ENCODE measurements at places on chromosomes 6 and 20.

- no peak for DNase-seq
Measured at GRCh38 chr20:8175741-8176675, 43.9 kb downstream of the PLCB1 start.

DNA sequence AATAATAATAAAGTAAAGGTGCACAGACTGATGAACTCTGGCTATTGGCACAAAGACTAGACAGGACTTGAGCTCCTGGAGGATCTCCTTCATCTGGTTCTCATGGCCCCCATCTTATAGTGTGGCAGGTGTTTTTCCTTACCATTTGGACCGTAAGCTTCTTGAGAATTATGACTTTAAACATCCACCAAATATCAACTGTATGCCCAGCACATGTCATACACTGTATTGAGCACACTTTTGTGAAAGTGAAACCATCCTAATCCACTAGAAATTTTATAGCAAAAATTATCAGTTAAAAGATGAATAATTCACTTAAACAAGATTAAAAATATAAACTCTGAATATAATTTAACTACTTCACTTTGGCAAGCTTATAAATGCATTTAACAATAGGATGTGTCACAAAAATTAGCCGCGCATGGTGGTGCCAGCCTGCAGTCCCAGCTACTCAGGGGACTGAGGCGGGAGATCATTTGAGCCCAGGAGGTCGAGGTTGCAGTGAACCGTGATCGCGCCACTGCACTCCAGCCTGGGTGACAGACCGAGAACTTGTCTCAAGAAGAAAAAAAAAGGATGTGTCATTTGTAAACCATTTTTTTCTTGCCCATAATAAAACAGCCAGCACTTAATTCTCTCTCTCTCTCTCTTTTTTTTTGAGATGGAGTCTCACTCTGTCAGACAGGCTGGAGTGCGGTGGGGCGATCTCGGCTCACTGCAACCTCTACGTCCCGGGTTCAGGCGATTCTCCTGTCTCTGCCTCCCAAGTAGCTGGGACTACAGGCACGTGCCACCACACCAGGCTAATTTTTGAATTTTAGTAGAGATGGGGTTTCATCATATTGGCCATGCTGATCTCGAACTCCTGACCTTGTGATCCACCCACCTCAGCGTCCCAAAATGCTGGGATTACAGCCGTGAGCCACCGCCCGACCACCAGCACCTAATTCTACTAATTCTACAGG is 9.1 kb downstream of the HIVEP2 start:
- no peak for DNase-seq

GRCh38 chr6:36312854-36313648 is 23.6 kb downstream of the BNIP5 start:
- DNase-seq: no peak

- DNase-seq: no peak
Measured at GRCh38 chr6:10591422-10592160, 70.4 kb downstream of the GCNT2 start.

GRCh38 chr6:16146527-16146955 is 17.7 kb downstream of the MYLIP start:
- DNase-seq: no peak

GRCh38 chr6:162539321-162539720 is 188.2 kb downstream of the PRKN start:
- no peak for DNase-seq

DNA sequence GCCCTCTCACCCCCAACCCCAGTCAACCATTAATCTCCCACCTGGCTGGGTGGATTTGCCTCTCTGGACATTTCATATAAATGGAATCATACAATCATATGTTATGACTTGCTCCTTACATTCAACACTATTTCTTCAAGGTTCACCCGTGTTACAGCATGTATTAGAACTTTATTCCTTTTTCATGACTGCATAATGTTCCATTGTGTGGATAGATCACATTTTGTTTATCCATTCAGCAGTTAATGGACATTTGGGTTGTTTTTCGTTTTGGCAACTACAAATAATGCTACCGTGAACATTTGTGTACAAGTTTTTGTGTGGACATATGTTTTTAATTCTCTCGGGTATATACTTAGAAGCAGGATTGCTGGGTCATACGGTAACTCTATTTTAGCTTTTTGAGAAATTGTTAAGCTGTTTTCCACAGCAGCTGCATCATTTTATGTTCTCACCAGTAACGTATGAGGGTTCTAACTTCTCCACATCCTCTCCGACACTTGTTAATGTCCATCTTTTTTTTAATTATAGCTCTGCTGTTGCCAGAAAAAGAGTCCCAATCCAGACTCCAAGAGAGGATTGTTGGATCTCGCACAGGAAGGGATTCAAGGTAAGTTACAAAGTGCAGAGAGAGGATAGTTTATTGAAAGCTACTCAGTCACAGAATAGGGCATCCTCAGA is 15.9 kb upstream of the BNIP5 start:
- no peak for DNase-seq

- DNase-seq: no peak
Measured at GRCh38 chr6:102619585-102619984, 1226.1 kb downstream of the GRIK2 start.

DNA sequence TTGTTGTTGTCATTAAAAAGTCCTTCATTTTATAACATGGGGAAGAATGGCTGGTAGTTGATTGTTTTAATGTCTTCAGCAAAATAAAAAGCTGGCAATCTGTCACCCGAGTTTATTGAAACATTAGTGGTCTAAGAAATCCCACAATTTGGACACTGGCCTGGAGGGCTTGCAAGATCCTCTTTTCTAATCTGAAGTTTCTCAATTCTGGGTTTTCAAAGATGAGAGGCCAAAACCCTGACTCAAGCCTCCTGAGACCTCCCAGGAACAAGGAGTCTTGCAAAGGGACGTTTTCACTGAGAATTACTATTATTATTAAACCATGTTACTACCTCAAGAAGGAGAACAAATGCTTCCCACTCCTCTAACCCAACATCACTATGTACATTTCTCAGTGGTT is 19.5 kb downstream of the MAP1LC3A start:
- DNase-seq: no peak

- DNase-seq: no peak
Measured at GRCh38 chr20:17685168-17685567, 3.1 kb upstream of the RRBP1 start.

GRCh38 chr6:167788563-167788903 is 38.2 kb upstream of the AFDN start:
- DNase-seq: no peak

DNA sequence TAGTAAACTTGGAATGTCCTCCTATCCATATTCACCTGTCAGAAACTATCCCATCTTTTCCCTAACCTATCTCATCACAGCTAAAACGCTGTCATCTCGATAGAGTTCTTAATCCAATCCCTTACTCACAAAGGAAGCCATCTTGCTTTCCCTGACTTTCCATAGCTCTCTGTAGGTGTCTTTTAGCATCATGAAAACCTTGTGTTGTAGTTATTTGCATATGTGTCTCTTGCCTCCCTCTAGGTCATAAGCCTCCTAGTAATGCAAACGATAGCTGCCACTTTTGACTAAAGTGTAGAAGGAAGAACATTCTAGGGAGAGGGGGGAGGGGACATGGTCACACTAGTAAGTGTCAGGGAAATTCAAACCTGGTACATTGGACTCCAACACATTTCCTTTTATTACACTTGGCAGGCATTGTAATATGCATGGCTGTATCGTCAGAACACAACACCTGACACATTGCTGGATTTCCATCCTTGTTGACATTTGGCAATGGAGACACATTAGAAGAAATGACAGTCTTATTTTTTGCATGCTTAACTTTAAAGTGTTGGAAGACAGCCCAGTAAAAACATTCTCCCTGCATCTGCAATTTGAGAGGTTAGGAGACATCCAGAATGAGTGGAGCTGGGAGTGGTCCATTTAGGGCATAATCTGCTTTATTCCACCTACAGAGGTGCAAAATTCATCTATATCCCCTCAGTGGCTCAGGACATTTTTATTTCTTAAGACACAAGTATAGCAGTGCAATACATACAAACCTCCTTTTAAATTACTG is 283.4 kb downstream of the HAO1 start:
- DNase-seq: no peak

GRCh38 chr6:113595911-113596376 is 261.2 kb upstream of the MARCKS start:
- DNase-seq: no peak

DNA sequence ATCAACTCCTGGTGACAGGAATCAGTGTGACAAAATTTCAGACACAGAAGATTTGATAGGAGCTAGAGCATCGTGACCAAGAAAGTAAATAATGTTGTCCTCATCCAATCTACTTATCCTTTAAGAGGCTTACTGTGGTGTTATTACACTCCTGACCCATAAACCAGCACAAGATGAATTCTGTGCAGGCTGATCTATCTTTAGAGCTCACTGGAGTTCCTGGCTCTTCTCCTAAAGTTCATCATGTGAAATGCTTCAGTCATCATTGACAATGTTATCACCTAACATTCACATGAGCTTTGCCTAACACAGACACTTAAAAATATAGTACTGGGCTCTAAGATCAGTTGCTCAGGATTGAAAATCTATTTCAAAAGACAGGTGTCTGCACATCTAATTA is 271.0 kb upstream of the HSF2 start:
- DNase-seq: no peak

DNA sequence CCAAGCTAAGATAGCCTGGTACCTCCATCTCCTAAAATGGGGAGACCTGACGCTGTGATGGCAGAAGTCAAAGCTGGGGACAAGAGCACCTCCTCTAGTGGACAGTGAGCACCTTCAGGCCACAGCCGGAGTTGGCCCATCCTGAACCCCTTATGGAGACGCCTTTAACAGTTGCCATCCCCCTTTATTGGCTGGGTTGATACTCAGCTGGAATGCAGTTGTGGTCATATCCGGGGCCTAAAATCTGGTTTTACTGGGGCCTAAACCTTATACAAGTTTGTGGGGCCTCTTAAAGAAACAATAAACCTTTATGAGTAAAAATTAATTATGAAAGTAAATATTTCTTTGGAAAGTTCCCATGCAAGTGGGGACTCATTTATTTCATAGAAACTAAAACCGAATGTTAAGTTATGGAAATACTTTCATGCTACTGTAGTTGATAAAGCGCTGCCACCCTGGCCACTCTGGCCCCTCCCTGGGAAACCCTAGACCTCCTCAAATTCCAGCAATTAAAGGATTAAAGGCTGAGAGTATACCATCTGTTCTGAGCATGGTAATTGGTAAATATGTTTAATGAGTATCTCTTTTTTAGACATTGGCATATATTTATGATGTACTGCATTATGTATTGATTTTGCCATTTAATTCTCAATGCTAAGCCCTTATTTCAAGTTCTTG is 95.1 kb upstream of the SASH1 start:
- no peak for DNase-seq
